Calu3 (cell line): ENCODE measurements at places on chromosomes 16 and 17. TPM values are rescaled to one million over a fixed set of nuclear protein-coding genes. Genes with fewer than 3 reads are reported as not detected.

Gene NOD2
- 0.87 and 1.1 TPM in 2 replicates for total RNA-seq

Gene KIF2B
- total RNA-seq = not detected in 2 replicates

Gene NPTX1
- total RNA-seq = 0.20 and 0.21 TPM in 2 replicates

Gene KCNG4
- not detected in 2 replicates for total RNA-seq

Gene GRAPL
- total RNA-seq = not detected in 2 replicates

Gene TBC1D3D
- 3.1 and 4.7 TPM in 2 replicates for total RNA-seq

- no peaks in the 10 kb centered on the region for H3K36me3 ChIP-seq
- no peak for DNase-seq
- no peaks in the 10 kb centered on the region for H3K4me1 ChIP-seq
- peaks cover 26% of the 10 kb centered on the region for H3K27me3 ChIP-seq
Observed at GRCh38 chr17:58028578-58028977, 21.5 kb upstream of the SRSF1 start.

- no peak for DNase-seq
- H3K4me1 ChIP-seq = peaks cover 9% of the 10 kb centered on the region
- H3K27me3 ChIP-seq = no peaks in the 10 kb centered on the region
- no peak overlapping the region for H3K27ac ChIP-seq
- H3K4me3 ChIP-seq = no peak overlapping the region
- peaks cover 50% of the 10 kb centered on the region for H3K36me3 ChIP-seq
Observed at GRCh38 chr17:64778240-64779097, 116.4 kb upstream of the SMURF2 start.

GRCh38 chr17:56810343-56810742 is 23.4 kb downstream of the C17orf67 start:
- DNase-seq = no peak
- no peaks in the 10 kb centered on the region for H3K36me3 ChIP-seq
- H3K4me1 ChIP-seq = peaks cover 8% of the 10 kb centered on the region
- H3K4me3 ChIP-seq = no peak overlapping the region
- H3K27ac ChIP-seq = no peak overlapping the region

DNA sequence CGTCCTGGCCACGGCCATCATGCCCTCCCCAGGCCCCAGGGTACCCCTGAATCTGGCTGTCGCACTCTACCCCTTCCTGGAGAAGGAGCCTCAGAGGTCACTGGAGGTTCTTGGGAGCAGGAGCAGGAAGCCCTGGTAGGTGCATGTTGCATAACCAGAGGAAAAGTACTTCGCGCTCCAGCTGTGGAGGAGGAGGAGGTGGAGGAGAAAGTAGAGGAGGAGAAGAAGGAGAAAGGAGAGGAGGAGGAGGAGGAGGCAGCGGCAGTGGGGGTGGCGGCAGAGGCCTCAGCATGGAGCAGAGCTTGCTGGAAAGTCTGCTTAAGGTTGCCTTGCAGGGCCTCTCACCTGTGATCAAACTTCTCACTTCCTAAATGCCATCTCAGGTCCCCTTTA is 61.8 kb downstream of the BAIAP2 start:
- H3K27ac ChIP-seq = peak overlapping the region; percentile 41
- H3K36me3 ChIP-seq = peaks cover 34% of the 10 kb centered on the region
- H3K4me1 ChIP-seq = peaks cover 33% of the 10 kb centered on the region
- H3K4me3 ChIP-seq = peak overlapping the region; percentile 47

- no peak overlapping the region for H3K4me3 ChIP-seq
- H3K27ac ChIP-seq = no peak overlapping the region
- H3K4me1 ChIP-seq = peaks cover 5% of the 10 kb centered on the region
- H3K36me3 ChIP-seq = peaks cover 5% of the 10 kb centered on the region
- H3K27me3 ChIP-seq = peaks cover 39% of the 10 kb centered on the region
- no peak for DNase-seq
Observed at GRCh38 chr16:57906382-57907316, 64.3 kb downstream of the CNGB1 start.

GRCh38 chr17:32927201-32927723 is 691 bp upstream of the TMEM98 start:
- peaks cover 7% of the 10 kb centered on the region for H3K27me3 ChIP-seq
- no peak overlapping the region for H3K27ac ChIP-seq
- H3K4me1 ChIP-seq = no peaks in the 10 kb centered on the region
- no peaks in the 10 kb centered on the region for H3K36me3 ChIP-seq
- no peak for DNase-seq

DNA sequence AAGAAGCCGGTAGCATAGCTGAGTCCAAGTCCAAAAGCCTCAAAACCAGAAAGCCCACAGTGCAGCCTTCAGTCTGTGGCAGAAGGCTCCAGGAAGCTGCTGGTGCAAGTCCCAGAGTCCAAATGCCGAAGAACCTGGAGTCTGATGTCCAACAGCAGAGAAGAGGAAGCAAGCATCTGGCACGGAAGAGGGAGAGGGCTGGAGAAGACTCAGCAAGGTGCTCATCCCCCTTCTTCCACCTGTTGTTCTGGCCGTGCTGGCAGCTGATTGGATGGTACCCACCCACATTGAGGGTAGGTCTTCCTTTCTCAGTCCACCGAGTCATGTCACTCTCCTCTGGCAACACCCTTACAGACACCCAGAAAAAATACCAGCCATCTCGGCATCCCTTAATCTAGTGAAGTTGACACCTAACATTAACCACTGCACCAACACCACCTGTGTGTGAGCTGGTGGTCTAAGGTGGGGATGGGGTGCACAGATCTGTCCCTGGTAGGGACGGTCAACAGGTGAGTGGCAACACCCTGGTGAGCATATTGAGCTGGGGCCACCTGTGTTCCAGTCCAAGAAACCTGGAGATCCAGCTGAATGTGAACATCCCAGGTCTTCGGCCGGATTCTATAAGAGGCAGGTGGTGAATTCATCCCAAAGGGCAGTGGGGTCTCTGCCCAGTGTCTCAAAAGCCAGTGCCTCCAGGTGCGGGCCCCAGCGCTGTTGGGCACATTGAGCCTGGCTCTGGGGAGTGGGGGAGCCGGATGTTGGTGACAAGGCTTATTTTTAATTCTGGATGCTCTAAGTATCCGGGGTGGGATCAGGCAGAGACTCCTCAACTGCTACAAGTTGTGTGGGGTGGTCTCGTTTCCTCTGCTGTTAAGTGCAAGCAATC is 9.8 kb downstream of the MIEF2 start:
- no peaks in the 10 kb centered on the region for H3K27me3 ChIP-seq
- no peak for DNase-seq
- no peak overlapping the region for H3K4me3 ChIP-seq
- no peak overlapping the region for H3K27ac ChIP-seq
- peaks cover 23% of the 10 kb centered on the region for H3K36me3 ChIP-seq
- no peaks in the 10 kb centered on the region for H3K4me1 ChIP-seq
